Large intestine (tissue), 12 donors: ENCODE measurements at places on chromosomes 7 and 10. TPM values are rescaled to one million over a fixed set of nuclear protein-coding genes. Genes with fewer than 3 reads are reported as not detected.

PLXNA4 gene
- 3.2 TPM for polyA plus RNA-seq

SH2D4B gene
- polyA plus RNA-seq = 0.01 TPM

ATRNL1 gene
- polyA plus RNA-seq = 2.6 TPM

PTPN20 gene
- 1.5 TPM for polyA plus RNA-seq

STEAP1B gene
- polyA plus RNA-seq = 1.5 TPM

NUTM2A gene
- polyA plus RNA-seq = 1.3 TPM

PARD3 gene
- polyA plus RNA-seq = 25.5 TPM

TRIL gene
- polyA plus RNA-seq = 6.3 TPM

GRB10 gene
- 19.9 TPM for polyA plus RNA-seq

GRCh38 chr10:48526011-48526821, 78.7 kb downstream of the ARHGAP22 start:
- no peak for DNase-seq

GRCh38 chr7:15245831-15246230, 316.0 kb downstream of the AGMO start:
- DNase-seq = no peak

- no peak for DNase-seq
These were observed 84.7 kb downstream of the ADCY1 start for GRCh38 chr7:45658716-45659495.

DNA sequence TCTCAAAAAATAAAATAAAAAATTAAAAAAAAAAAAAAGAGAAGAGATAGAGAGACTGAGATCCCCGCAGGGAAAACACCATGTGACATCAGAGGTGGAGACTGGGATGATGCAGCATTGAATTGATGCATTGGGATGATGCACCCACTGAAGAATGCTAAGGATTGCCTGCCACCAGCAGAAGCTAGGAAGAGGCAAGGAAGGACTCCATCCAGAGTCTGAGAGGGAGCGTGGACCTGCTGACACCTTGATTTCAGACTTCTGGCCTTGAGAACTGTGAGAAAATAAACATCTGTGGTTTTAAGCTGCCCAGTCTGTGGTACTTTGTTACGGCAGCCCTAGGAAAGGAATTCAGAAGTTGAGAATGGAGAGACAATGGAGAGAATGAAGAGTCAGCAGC, 89.8 kb upstream of the PRPS1L1 start:
- DNase-seq = no peak

- no peak for DNase-seq
These were observed 472.0 kb upstream of the FZD8 start for GRCh38 chr10:36114141-36114540.

GRCh38 chr10:77925410-77925794, 1.2 kb downstream of the DLG5 start:
- peak; percentile 49 for DNase-seq

DNA sequence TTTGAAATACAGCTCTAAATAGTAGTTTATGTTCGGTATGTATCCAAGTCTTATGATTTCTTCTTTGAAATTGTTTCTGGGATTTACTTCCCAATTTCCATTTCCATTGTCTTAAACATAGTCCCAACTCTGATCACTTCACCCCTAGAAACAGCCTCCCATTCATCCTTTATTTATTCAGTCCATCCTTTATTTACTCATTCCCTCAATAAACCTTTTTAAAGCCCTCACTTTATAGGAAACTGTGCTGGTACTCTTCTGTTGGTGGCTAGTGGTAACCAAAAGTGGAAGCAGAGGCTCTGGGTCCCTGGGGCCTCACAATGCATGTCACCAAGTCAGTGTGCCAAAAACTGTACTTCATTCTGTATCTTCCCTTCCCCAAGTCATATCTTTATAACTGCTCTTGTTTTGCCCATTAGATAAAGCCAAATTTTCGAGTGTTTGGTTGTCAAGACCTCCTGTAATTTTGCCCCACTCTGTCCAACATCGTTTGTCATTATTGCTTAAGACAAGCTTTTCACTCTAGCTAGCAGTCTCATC, 3.9 kb upstream of the EPC1 start:
- DNase-seq = no peak

- peak; percentile 23 for DNase-seq
These were observed 58.7 kb downstream of the CYP51A1 start for GRCh38 chr7:92075455-92076158.

DNA sequence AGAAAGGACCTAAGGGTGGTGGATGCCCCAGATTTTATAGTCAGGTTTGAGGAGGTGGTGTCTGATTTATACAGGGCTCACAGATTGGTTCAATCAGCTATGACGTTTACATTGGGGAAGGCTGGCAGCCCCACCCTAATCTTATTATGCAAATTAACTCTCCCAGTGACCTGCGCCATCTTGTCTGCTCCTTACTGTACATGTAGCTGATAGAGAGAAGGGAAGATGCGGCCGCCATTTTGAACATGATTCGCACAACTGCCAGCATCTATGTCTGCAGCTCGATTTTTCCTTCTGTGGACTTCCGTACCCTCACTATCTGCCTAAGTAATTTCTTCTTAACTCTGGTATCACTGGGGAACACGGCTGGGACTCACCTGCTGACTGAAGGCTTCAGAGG, 619.0 kb upstream of the DPP6 start:
- no peak for DNase-seq

DNA sequence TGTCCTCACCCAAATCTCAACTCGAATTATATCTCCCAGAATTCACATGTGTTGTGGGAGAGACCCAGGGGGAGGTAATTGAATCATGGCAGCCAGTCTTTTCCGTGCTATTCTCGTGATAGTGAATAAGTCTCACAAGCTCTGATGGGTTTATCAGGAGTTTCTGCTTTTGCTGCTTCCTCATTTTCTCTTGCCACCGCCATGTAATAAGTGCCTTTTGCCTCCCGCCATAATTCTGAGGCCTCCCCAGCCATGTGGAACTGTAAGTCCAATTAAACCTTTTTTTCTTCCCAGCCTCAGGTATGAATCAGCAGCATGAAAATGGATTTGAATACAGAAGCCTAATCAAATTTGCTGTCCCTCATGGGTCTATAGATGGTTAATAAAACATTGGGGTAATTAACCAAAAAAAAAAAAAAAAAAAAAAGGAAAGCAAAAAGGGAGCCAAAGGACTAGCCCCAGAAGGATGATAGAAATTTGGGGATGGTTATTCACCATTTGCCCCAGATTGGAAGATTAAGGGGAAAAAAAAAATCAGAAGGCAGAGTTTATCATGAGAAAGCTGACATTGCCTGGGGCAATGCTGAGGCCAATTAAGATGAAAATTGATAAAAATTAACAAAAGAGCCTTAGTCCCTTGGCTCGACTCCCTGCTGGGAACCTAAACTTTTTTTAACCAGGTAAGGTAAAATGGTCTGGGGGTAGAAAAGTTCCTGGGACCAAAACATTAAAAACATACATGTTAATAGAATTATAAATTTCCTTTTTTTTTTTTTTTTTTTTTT, 27.6 kb downstream of the AVL9 start:
- DNase-seq = no peak

DNA sequence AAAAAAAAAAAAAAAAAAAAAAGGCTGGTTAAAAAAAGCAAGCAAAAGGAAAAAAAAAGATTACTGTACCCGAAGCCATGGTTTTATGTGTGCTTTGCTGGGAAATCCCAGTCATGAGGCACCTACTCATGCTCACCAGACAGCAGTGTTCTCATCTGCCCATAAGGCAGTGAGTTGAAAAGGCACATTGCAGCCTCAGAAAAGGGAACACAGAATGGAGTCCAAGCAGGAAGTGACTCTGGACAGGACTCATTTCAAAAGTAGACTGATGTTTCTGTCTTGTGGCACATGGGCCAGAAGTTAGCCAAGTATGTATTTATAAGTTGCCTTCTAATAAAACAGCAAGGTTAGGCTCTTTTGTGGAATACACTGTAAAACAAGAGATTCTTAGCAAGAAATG, 40.2 kb downstream of the PDSS1 start:
- peak; percentile 33 for DNase-seq

DNA sequence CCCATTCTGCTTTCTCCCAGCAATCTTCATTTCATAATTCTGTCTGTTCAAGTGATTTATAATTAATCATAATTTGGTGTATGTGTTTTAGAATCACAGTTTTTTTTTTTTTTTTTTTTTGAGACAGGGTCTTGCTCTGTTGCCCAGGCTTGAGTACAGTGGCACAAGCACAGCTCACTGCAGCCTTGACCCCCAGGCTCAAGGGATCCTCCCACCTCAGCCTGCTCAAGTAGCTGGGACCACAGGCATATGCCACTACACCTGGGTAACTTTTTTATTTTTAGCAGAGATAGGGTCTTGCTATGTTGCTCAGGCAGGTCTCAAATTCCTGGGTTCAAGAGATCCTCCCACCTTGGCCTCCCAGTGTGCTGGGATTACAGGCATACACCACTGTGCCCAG, 49.2 kb upstream of the PLA2G12B start:
- DNase-seq = no peak

DNA sequence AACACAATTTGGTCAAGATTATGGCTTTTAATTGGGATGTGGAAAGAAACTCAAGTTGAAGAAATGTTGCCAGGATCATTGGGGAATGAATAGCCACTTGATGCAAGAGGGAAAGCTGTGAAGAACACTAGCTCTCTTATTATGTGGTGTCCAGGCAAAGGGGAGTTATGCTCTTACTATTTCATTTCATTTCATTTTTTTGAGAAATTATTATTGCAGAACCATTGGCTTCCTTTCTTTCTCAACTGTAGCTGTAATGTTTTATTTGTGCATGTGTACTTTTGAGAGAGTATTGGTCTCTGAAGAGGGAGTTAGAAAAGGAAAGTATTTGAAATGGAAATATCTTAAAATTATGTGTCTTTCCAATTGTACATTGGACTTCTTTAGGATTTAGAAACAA, 312.6 kb upstream of the BMPER start:
- no peak for DNase-seq

DNA sequence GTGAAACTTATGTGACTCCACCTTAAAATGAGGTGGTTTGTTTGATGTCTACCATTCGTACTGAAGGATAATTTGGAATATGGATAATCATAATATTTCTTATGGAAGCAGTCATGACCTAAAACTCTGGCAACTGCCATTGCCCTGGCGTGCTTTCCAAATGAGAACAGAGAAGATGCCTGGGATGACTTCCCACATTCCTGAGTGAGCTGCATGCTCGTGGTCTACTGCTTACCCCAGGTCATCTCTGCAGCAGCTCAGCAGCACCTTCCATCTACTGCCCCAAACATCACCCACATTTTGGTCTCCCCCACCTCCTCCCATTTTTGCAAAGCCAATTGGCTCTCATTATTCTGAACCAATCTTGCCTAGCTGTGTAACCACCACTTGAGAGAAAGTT, 40.1 kb downstream of the LYZL1 start:
- no peak for DNase-seq

DNA sequence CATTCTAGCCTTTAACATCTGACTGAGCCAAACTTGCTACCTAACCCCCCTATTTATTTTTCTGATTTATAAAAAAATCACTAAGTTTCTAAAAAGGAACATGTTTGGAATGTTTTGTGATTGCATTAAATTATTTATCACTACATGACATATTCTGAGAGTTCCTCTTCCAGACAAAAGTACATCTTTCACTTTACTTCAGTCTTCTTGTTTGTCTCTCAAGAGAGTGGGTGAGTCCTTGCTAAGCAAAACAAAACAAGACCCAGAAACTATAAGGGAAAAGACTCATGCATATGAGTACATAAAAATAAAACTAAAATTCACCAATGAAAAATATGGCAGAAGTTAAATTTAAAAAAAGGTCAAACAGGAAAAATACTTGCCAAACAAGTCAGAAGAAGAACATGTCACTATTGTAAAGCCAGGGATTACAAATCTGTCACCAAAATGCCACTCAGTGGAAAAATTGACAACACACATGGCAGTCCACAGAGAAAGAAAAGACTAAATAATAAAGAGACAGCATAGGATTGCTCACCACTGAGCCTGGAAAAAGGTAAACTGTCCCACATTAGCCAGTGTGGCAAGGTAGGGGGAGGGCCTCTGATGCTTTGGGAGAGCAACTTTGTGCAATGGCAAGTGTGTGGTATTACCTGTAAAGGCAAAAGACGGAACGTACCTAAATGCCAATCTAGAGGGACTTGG, 166.7 kb upstream of the ZNF32 start:
- DNase-seq = no peak

DNA sequence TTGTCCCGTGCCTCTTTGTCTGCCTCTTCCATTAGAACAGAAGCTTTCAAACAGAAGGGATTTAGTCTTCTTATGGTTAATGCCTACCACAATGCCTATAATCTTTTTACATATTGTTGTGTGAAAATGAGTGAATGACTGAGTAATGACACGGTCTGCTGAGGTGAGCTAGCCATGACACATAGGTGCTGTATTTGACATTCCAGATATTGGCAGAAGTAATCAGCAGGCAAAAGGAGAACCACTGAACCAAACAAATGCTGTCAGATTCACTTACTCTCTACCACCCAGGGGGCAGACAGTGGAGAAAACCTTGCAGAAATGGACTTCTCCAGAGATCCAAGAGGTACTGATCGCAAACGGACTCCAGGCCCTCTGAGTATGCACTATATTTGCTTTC, 377.2 kb upstream of the VWC2 start:
- no peak for DNase-seq

DNA sequence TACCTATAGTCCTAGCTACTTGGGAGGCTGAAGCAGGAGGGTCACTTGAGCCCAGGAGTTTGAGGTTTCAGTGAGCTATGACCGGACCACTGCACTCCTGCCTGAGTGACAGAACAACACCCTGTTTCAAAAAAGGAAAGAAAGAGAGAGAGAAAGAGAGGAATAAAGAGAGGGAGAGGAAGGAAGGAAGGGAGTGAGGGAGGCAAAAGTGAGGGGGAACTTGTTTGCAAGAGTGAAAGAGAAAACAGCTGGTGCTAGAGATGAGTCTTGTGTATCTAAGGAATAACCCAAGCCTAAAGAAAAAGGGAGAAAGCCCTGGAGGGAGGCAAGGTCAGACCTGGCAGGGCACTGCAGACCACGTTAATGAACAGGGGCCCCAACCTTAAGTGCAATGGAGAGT, 4.8 kb upstream of the NT5C2 start:
- no peak for DNase-seq

DNA sequence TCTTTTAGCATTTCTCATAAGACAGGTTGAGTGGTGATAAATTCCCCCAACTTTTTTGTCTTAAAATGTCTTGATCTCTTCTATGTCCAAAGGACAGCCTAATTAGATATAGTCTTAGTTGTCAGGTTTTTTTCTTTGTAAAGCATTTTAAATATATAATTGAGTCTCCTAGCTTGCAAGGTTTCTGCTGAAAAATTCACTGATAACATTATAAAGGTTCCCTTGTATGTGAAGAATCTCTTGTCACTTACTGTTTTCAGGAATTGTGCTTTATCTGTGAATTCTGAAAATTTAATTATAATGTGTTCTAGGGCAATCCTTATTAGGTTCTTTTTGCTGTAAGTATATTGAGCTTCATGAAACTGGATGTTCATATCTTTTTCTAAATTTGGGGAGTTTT, 96.8 kb upstream of the ZNF92 start:
- no peak for DNase-seq
